ENCODE measurements at places on chromosomes 1 and 21.

DNA sequence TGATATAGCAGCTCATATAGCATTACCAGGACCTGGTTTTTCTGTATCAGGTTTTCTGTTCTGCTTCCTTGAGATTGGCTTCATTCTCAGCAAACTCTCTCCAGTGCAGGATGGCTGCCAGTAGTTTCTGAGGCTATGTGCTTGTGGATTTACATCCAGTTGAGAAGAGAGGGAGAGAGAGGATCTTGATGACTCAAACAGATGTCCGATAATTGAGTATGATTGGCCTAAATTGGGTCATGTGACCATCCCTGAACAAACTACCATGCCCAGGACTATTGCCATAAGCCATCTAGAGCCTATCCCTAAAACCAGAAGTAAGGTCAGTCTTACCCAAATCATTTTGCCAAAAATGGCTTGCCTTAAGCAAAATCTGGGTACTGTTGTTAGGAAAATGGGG is 18.1 kb upstream of the PSMA5 start:
- DNase-seq, result no peak

DNA sequence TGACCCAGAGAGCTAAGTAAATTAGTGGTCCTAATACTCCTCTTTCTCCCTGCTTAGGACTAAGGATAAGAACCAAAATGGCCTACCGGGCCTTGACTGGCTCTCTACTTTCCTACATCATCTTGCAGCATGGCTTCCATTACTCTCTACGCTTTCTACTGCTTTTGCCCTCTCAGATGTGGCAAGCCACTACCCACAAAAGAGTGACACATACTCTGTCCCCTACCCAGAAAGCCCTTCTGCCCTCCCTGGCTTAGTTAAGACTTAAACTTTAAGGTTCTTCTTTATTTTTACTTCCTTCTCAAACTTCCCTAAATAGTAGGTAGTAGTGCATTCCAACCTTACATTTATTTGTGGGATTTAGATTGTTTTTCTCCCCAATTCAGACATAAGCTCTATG is 228.1 kb downstream of the TPR start:
- no peak for DNase-seq

- DNase-seq, result no peak
Measured at GRCh38 chr1:76210160-76210559, 135.6 kb downstream of the ST6GALNAC3 start.

GRCh38 chr1:54239631-54240031 is 39.7 kb downstream of the MRPL37 start:
- DNase-seq, result no peak

- DNase-seq, result peak; percentile 38
Measured at GRCh38 chr1:156295391-156295947, at the start of gene GLMP. GLMP (minus strand) TSS chr1:156295679; CDS start chr1:156295645, 34 bp downstream.

All from T-helper 17 cell (primary cell).